ENCODE measurements at places on chromosomes 2 and 18.

DNA sequence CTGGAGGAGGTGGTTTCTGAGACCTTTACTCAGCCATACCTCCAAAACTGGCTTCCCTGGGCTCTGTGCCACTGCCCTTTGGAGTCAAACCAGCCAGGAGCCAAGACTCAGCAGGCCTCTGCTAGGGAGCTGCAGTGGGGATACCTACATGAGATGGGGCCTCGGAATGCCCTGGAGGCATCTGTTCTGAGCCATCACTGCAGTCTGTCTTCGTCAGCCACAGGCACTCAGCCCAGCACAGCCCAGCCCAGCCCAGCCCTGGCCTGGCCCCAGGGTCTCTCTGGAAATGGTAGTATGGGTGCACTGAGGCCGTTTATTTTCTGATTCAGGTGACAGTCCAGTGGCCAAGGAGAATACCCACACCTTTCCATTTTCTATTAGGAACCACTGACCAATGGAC lies 209.8 kb downstream of the CELF4 start:
- no peak for DNase-seq

GRCh38 chr2:65450393-65450792 lies 18.0 kb upstream of the SPRED2 start:
- no peak for DNase-seq

- DNase-seq, result no peak
Measured at GRCh38 chr2:219632760-219633105, 5.3 kb downstream of the SLC4A3 start.

DNA sequence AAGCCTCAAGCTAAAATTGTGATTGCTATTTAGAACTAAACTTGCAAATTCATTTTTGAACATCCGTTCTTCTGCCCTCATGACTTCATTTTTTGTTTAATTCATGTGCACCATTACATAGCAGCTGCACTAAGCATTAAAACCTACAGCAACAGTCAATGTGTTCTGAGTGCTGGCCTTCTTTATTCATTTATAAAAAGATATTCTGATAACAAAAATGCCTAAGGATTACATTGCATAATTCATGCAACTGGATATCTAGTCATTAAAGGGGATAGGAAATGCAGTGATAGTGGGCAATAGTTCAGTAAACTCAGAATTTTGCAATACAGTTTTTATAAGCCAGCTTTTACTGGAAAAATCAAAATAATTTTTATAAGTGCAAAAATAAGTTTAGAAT lies 294.4 kb upstream of the EPC2 start:
- DNase-seq, result no peak

DNA sequence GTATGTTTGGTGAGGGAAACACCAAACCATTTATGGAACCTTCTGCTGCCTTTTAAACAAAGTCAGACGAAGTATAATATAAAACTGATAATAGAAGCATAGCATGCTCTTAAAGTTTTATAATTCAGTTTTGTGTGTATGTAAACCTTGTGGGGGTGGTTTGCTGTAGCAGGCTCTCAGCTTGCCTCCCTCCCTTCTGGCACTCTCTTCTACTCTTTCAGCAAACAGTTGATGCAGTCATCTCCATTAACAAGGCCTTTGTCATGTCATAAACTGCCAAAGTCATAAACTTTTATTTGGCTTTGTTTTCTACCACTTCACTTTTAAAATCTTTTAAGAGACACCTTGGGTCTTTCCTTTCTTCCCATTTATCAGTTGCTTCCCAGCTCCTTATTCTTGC lies 448.2 kb upstream of the SETBP1 start:
- no peak for DNase-seq

GRCh38 chr18:52936931-52937330 lies 596.9 kb downstream of the DCC start:
- DNase-seq, result no peak

- DNase-seq, result no peak
Measured at GRCh38 chr2:235674146-235674545, 180.3 kb downstream of the AGAP1 start.

- no peak for DNase-seq
Measured at GRCh38 chr2:26245810-26246209, 1.1 kb downstream of the HADHB start.

- DNase-seq, result no peak
Measured at GRCh38 chr2:208984376-208985090, 439.3 kb upstream of the MAP2 start.

- no peak for DNase-seq
Measured at GRCh38 chr18:38241216-38241615, 675.6 kb upstream of the CELF4 start.

DNA sequence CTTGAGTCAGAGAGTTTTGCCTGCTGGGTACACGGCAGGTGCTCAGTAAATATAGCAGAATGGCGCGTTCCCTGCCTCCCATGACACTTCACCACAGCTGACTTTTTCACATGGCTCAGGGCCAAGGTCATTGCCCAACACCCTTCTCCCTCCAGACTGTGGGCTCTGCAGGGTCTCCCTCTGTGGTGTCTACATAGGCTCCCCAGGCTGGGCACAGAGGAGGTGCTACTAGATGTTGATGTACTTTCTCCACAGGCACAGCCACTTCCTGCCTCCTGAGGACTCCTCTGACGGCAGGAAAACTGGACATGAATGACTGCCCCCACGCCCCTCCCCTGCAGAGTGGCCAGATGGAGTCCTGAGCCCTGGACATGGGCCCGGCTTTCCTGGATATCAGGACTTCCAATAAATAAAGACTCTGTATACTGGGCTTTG lies 4.2 kb downstream of the CHCHD5 start:
- no peak for DNase-seq

GRCh38 chr18:32389858-32390257 lies 80.8 kb downstream of the GAREM1 start:
- peak; percentile 68 for DNase-seq

DNA sequence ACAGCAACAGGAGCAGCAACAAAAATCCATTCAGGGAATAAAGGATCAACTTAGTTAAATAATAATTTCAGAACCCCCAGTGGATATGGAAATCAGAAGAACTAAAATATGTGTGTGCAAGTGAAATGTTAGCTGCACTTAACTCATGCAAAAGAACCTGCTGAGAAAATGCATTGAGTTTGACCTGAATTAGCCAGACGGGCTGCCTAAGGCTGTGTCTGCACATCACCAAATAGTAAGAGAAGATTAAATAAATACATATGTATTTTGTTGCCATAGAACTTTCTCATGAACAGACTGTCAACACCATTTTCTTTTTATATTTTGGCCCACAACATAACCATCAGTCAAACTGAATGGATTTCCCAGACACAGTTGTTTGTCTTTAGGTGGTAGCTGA lies 262.0 kb upstream of the PIK3C3 start:
- DNase-seq, result no peak

GRCh38 chr2:168751104-168751740 lies 51.2 kb upstream of the NOSTRIN start:
- DNase-seq, result peak; percentile 47

DNA sequence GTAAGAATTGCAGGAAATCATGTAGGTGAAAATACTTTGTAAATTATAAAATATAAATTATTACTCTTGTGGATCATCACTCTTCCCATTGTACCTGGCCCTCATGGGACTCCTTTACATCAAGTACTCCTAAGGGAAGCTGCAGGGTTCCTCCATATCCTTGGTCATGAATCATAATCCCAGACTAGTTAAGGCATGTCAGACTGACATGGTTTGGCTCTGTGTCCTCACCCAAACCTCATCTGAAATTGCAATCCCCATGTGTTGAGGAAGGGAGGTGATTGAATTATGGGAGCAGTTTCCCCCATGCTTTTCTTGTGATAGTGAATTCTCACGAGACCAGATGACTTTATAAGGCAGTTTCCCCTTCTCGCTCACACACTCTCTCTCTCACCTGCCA lies 77.1 kb downstream of the CMPK2 start:
- no peak for DNase-seq

GRCh38 chr2:14720319-14720718 lies 87.8 kb downstream of the LRATD1 start:
- DNase-seq, result no peak

GRCh38 chr2:11726384-11726783 lies 20.0 kb upstream of the LPIN1 start:
- DNase-seq, result peak; percentile 38

GRCh38 chr2:120204022-120204405 lies 19.2 kb downstream of the TMEM185B start:
- DNase-seq, result no peak

DNA sequence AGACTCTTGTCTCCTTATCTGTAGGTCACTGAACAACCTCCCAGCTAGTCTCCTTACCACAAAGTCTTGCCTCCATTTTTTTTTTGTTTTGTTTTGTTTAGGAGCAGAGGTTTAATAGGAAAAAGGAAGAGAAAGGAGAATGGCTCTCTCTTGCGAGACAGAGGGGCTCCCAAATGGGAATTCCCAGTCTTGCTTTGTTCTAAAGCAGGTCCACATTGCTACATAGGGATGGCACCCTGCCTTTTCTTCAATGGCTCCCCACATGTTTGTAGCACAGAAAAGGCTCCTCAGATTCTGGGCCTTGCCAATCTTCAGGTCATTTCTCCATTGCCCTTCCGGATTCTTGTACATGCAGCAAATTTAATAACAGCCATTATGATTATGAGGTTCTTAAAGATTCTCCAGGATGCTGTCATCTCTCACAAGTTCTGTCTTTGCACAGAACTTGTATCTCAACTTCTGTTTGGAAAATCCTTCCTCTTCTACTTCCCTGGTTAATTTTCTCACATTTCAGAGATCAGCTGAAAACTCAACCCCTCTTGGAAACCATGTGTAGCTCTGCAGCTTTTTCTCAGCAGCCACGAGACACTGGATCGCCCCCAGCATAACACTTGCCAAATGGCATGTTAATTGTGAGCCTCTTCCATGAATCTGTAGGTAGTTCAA lies 23.6 kb downstream of the IL1F10 start:
- DNase-seq, result no peak

DNA sequence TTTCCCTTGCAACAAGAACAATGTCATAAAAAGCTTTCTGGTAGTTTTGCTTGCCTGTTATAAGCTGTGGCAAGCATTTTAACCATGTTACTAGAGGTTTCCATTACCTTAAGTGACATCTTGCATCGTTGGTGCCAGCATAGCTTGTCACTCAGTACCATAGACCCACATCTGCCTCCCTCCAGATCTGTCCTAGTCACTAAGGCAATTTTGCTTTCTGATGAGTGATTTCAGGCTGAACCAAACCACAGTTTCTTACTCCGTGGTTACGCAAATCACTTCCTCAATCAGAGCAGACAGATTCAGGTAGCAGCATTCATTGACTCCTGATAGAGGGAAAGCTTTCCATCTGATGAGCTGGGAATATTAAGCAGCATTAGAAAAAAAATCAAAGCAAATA lies 1057.5 kb upstream of the FAM98A start:
- no peak for DNase-seq

DNA sequence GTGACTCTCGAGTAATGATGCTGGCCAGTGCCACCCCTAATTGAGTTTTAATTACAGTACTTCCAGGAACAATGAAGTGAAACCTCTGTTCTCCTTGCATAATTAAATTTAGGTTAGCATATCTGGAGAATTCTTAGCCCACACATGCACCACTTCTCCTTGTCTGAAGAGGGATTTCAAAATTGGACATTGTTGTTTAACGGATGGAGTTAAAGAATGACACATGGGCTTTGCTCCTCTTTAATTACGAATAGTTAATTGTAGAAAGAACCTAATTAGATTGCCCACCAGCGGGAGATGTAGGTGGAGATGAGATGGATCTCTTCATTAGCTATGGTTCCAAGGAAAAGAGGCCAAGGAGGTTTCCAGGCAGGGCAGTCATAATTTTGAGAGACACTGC lies 33.1 kb upstream of the EN1 start:
- DNase-seq, result no peak

GRCh38 chr2:62056341-62056740 lies 139.6 kb upstream of the B3GNT2 start:
- DNase-seq, result no peak

- no peak for DNase-seq
Measured at GRCh38 chr2:218734190-218734975, 23.7 kb downstream of the TTLL4 start.

DNA sequence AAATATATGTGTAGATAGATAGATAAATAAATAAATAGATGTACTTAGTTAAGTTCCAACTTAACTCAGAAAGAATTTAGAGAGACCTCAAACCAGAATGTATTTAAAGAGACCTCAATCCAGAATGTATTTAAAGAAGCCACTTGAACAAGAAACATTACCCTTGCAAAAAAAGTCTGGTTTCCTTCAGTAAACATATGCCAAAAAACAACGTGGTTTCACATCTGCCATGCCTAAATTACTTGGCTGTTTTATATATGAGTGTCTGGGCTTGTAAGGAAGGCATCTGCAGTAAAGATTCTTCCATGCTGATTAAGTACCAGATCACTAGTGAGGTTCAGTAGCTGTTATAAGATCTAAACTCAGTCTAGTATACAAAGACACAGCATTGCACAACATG lies 29.1 kb upstream of the RPE start:
- DNase-seq, result no peak

GRCh38 chr2:15673919-15674636 lies 82.4 kb downstream of the DDX1 start:
- DNase-seq, result no peak

DNA sequence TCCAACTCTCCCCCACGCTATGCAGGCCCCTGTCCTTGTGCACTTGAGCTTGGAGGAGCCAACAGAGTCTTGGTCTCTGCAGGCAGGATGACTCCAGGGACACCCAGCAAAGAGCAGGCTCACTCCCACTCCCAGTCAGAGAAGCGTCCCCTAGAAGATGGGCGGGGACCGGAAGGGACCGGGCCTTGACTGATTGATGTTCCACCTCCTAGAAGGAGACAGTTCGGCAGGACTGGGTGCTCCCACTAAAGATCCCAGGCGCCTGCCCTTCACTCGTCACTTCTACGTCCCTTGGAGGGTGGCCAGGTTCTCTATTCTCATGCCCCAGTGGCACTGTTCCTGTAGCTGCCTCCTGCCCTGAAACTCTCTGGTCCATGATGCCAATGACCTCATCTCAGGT lies 3.2 kb upstream of the SP100 start:
- no peak for DNase-seq

DNA sequence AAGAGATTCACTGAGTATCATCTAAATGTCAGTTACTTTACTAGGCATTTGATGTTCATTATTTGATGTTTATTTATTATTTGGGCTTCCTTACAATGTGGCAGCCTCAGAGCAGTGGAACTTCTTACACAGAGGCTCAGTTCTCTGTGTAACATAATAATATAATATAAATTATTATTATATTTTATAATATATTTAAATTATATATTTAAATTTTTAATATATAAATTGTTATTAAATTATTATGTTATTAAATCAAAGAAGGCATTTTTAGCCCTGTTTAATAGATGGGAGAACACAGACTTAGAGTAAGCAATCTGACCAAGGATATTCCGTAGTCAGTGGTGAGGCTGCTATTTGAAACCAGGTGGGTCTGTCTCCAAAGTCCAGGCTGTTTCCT lies 315.3 kb upstream of the SKOR2 start:
- no peak for DNase-seq

All from NCI-H2029 treated with DMSO at 0.1 percent for 48 hours (cell line).